ENCODE measurements at places on chromosomes 5 and 9.

DNA sequence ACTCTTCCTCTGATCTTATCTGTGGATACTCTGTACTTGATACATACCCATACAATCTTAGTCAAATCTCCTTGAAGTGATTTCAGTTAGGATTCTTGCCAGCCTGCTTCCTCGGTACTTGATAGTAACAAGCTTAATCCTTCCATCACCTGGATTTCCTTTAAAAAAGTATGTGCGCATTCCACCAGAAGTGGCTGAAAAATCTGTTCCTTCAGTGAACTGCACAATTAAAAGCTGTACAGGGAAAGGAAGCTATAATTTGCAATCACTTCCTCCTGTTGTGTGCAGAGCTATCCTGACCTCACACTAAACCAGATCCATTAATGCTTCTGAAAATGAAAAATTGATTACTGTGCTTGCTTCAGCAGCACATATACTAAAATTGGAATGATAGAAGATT is 47.3 kb downstream of the PWWP2A start:
- DNase-seq = no peak

- peak; percentile 11 for DNase-seq
Observed at GRCh38 chr9:4299005-4299795, 668 bp downstream of the GLIS3 start.

DNA sequence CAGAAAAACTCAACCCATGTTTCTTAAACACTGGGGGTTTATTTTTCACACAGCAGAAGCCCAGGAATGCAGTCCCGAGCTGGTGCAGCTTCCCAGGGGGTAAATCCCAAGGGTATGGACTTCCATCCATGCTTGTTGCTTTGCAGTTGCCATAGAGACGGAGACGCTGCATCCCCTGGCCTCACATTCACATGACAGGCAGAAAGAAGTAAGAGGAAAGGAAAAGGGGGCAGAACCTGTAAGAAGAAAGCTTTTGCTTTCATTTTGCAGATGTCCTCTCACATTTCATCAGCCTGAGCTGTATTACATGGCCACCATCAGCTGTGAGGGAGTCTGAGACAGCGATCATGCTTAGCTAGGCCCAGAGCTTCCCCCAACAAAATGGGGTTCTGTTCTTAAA is 321.0 kb downstream of the AGTPBP1 start:
- DNase-seq = no peak

GRCh38 chr9:91795598-91796241 is 154.3 kb downstream of the ROR2 start:
- DNase-seq = no peak

DNA sequence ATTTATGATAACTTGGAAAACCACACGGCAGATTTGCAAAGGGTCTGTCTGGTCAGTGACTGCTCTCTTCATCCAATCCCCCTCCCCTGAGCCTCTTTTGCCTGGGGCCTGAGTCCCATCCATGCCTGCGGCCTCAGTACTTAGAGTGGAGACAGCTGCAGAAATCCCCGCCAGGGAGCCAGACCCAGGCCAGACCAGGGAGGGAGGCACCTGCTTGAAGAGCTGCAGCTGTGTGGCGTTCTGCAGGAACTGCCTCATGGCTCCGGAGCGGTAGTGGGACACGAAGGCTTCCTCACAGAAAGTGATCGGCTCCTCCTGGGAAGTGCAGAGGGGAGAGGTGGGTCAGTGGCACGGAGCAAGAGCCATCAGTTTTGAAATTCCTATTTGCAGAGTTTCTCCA is 101.6 kb downstream of the CRB2 start:
- DNase-seq = no peak

DNA sequence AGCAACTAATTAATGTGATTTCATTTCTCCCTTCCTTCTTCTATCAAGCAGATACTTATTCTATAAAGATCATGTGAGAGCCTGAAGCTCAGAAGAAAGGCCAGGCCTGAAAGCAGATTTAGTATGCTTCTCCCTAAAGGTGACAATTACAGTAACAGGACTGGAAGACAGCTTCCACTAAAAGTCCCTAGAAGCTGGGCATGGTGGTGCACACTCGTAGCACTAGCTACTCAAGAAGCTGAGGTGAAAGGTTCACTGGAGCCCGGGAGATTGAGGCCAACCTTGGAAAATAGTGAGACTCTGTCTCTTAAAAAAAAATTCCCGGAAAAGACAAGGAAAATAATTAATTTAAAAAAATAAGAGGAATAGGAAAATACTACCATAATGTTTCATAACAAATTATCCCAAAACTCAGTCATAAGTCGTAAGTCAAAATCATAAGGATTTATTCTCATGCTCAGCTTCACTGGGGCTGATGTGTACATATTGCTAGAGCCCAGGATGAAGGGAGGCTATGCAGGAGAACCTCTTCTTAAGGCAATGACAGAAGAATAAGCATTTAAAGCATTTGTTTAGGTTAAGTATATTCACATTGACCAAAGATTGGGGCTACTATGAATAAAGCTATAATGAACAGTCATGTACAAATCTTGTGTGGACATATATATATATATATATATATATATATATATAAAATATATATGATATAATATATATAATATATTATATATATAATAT is 210.8 kb upstream of the SMARCA2 start:
- no peak for DNase-seq

DNA sequence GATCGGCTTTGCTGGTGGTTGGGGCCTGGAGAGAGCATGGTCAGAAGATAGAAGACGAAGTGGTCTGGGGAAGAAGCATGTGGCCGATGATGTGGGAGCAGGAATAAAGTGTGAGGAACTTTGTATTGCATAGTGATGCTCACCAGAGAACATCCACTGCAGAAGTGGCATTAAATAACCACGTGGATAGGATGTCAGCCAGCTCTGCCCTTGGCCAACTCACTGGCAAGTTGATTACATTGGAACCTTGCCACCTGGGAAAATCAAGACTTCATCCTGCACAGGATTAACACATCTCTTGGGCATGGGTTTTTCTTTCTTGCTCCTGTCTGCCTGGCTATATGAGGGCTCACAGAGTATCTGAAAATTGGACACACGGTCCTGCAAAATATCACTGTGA is 217.4 kb downstream of the DMRT2 start:
- DNase-seq = no peak

GRCh38 chr5:76638479-76638878 is 15.3 kb upstream of the F2RL2 start:
- no peak for DNase-seq

DNA sequence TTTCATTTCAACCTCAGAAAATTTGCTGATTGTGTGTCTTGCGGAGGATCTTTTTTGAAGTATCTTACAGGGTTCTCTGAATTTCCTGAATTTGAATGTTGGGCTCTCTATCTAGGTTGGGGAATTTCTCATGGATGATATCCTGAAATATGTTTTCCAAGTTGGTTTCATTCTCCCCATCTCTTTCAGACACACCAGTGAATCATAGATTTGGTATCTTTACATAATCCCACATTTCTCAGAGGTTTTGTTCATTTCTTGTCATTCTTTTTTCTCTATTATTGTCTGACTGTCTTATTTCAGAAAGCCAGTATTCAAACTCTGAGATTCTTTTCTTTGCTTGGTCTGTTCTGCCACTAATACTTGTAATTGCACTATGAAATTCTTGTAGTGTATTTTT is 456.9 kb downstream of the PRELID2 start:
- DNase-seq = no peak

- no peak for DNase-seq
Observed at GRCh38 chr9:21810388-21810787, 8.0 kb downstream of the MTAP start.

DNA sequence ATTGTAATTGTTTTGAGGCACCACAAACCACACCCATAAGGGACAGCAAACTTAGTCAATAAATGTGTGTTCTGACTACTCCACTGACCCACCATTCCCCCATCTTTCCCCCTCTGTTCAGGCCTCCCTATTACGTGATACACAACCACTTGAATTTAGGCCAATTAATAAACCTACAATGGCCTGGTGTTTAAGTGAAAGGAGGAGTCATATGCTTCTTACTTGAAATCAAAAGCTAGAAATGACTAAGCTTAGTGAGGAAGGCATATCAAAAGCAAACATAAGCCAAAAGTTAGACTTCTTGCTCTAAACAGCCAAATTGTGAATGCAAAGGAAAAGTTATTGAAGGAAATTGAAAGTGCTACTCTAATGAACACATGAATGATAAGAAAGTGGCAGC is 14.6 kb downstream of the ZBTB43 start:
- no peak for DNase-seq

- peak; percentile 85 for DNase-seq
Observed at GRCh38 chr5:76720988-76721569, 5.2 kb downstream of the F2R start.

DNA sequence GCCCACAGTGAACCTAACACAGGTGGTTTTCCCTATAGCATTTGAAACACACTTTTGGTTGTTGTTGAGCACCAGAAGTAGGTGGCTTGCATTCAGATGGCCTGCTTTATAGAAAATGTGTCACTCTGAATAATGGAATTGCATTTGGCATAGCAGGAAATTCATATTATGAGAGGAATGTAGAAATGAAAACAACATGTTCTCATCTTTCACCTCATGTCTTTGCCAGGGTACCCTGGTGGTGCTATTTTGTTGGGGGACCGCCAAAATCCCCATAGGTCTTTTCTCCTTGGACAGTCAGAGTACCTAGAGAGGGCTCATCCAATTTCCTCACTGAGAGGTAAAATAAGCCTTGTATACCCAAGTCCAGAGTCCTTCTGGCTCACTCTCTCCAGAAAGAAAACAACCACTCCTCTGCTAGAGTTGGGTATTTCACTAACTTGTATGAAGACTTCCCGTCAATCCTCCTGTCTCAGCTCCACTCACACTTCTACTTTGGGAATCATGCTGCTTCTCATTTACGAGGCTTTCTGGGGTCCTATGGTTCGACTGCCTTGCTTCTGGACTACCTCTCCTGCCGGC is 67.4 kb downstream of the MRPS27 start:
- DNase-seq = no peak

- no peak for DNase-seq
Observed at GRCh38 chr9:107211284-107211923, 71.7 kb upstream of the RAD23B start.

GRCh38 chr5:152723482-152723881 is 318.4 kb upstream of the NMUR2 start:
- DNase-seq = no peak

Data from suppressor macrophage (primary cell).